ENCODE measurements at places on chromosomes 3 and 15. TPM values are rescaled to one million over a fixed set of nuclear protein-coding genes. Genes with fewer than 3 reads are reported as not detected.

- H3K27ac ChIP-seq = no peak overlapping the region
- H3K4me1 ChIP-seq = peaks cover 19% of the 10 kb centered on the region
- H3K27me3 ChIP-seq = no peaks in the 10 kb centered on the region
- no peak for DNase-seq
Observed at GRCh38 chr15:100682468-100682867, 80.1 kb downstream of the ASB7 start.

GRCh38 chr3:49674497-49674983 lies 389 bp downstream of the APEH start:
- no peaks in the 10 kb centered on the region for H3K27me3 ChIP-seq
- H3K4me1 ChIP-seq = no peaks in the 10 kb centered on the region
- DNase-seq = no peak
- H3K4me3 ChIP-seq = peak overlapping the region; percentile 84

GRCh38 chr3:45741742-45742460 lies 52.7 kb downstream of the SACM1L start:
- DNase-seq = no peak
- no peaks in the 10 kb centered on the region for H3K4me1 ChIP-seq
- no peaks in the 10 kb centered on the region for H3K27me3 ChIP-seq
- H3K27ac ChIP-seq = no peak overlapping the region
- H3K36me3 ChIP-seq = peaks cover 28% of the 10 kb centered on the region
- H3K4me3 ChIP-seq = no peak overlapping the region

- peak; percentile 64 for DNase-seq
- H3K27ac ChIP-seq = no peak overlapping the region
Observed at GRCh38 chr15:31974855-31975829, 55.2 kb upstream of the CHRNA7 start.

- H3K27me3 ChIP-seq = no peaks in the 10 kb centered on the region
- no peaks in the 10 kb centered on the region for H3K4me1 ChIP-seq
- H3K27ac ChIP-seq = no peak overlapping the region
- no peaks in the 10 kb centered on the region for H3K36me3 ChIP-seq
- no peak for DNase-seq
Observed at GRCh38 chr15:73239564-73240215, 129.1 kb downstream of the HCN4 start.

DNA sequence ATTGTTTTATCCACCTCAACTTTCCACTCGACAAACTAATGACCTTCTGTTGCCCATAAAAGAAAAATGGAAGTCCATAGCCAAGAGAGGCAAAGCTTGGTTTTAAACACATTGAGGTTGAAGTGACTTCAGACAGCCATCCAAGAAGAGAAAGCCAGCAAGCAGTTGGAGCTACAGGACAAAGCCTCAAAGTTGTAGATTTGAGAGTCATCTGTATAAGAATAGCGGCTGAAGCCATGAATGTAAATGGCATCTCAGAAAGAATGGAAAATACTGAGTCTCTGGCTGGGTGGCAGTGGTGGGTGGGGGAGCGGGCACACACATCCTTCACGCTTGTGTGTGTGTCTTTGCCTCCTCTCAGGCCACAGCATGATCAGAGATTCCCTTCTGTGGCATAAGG lies 124.1 kb upstream of the CHRM5 start:
- H3K36me3 ChIP-seq = peaks cover 40% of the 10 kb centered on the region
- H3K4me1 ChIP-seq = no peaks in the 10 kb centered on the region
- H3K4me3 ChIP-seq = no peak overlapping the region
- no peak overlapping the region for H3K27ac ChIP-seq

GRCh38 chr3:189975391-189975990 lies 145.2 kb downstream of the P3H2 start:
- H3K4me3 ChIP-seq = no peak overlapping the region
- H3K4me1 ChIP-seq = no peaks in the 10 kb centered on the region
- H3K27ac ChIP-seq = no peak overlapping the region

GRCh38 chr15:96648866-96649265 lies 318.4 kb downstream of the NR2F2 start:
- H3K36me3 ChIP-seq = no peaks in the 10 kb centered on the region
- H3K27me3 ChIP-seq = no peaks in the 10 kb centered on the region
- H3K4me3 ChIP-seq = no peak overlapping the region
- DNase-seq = no peak
- H3K27ac ChIP-seq = no peak overlapping the region

GRCh38 chr3:3666664-3667063 lies 132.6 kb upstream of the LRRN1 start:
- H3K4me1 ChIP-seq = peaks cover 19% of the 10 kb centered on the region

DNA sequence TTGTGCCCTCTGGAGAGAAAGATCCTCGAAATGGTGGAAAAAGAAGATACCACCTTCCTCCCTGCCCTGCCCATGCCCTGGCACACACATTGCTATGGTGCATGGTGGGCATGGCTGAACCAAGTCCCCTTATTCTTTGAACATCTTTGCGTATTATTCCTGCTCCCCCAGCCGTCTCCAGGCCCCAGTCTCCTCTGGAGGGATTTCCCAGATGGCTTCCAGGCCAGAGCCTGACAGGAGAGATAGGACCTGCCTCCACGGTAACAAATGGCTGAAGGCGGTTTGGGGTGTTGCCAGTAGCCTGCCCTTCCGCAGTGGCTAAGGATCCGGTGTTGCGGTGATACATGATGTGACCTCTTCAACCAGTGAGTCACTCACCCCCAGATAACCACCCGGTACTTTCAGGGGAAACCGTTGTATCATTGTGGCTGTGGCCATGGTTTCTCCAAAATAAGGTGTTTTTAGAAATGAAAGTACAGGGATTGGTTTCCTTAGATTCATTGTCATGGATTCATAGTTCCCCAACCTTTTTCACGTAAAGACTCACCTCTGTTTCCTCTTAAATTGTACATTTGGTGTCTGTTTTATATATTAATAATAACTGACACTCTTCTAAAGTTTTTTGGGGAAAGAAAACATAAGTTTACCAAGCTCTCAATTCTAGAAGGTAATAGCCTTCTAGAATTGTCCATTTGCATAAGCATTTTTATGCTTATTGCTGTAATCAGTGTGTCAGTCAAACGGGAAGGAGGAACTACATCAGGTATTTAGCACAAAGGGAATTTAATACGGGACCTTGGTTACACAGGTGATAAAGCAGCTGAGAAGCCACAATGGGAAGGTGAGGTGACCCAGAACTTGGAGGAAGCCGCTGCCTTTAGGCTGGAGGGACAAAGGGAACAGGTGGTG lies 25.9 kb downstream of the SMAD3 start:
- no peak overlapping the region for H3K4me3 ChIP-seq
- H3K27me3 ChIP-seq = no peaks in the 10 kb centered on the region
- peak overlapping the region; percentile 77 for H3K27ac ChIP-seq

GRCh38 chr15:65772930-65773329 lies 19.2 kb downstream of the DENND4A start:
- H3K27ac ChIP-seq = no peak overlapping the region
- H3K4me3 ChIP-seq = no peak overlapping the region
- H3K36me3 ChIP-seq = no peaks in the 10 kb centered on the region
- H3K27me3 ChIP-seq = no peaks in the 10 kb centered on the region

DNA sequence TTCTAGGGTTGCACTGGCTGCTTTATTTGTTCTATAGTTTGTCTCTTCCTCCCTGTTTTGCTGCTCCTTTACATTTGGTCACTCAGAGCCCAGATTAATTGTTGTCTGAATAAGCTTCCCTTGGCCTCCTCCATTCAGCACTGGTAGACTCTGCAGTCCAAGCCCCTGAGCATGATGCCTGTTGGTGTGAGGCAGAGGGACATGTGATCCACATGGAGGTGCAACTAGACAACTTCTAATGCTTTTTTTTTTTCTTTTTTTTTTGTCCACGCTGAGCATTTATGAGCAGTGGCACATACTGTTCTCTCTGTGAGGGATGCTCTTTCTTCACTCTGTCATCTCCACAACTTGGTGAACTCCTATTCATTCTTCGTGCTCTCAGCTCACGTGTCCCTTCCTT lies 167.3 kb upstream of the TBC1D5 start:
- no peak overlapping the region for H3K27ac ChIP-seq
- no peaks in the 10 kb centered on the region for H3K4me1 ChIP-seq
- H3K4me3 ChIP-seq = no peak overlapping the region
- DNase-seq = no peak
- no peaks in the 10 kb centered on the region for H3K27me3 ChIP-seq
- H3K36me3 ChIP-seq = no peaks in the 10 kb centered on the region

- no peaks in the 10 kb centered on the region for H3K36me3 ChIP-seq
- no peak overlapping the region for H3K27ac ChIP-seq
- DNase-seq = no peak
- H3K4me1 ChIP-seq = no peaks in the 10 kb centered on the region
- H3K4me3 ChIP-seq = peak overlapping the region; percentile 87
Observed at GRCh38 chr3:138833899-138834595, 681 bp downstream of the PIK3CB start.

DNA sequence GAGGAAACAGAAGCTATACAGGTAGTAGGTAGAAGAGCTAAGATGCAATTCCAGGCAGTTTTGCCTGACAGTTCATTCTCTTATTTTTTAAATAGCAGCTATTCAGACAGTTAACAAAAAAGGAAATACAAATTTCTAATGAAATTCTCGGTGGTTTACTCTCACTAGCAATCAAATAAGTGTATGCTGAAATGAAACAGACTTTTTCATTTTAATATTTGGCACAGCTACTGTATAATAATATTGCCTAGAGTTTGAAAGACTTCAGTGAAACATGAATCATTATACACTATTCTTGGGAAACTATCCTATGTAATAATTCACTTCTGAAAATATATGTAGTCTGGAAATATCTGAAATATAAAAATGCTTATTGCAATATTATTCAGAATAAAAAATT lies 463.2 kb upstream of the AGTR1 start:
- no peak overlapping the region for H3K4me3 ChIP-seq
- H3K4me1 ChIP-seq = no peaks in the 10 kb centered on the region
- DNase-seq = no peak
- no peaks in the 10 kb centered on the region for H3K27me3 ChIP-seq
- no peak overlapping the region for H3K27ac ChIP-seq
- H3K36me3 ChIP-seq = no peaks in the 10 kb centered on the region

DNA sequence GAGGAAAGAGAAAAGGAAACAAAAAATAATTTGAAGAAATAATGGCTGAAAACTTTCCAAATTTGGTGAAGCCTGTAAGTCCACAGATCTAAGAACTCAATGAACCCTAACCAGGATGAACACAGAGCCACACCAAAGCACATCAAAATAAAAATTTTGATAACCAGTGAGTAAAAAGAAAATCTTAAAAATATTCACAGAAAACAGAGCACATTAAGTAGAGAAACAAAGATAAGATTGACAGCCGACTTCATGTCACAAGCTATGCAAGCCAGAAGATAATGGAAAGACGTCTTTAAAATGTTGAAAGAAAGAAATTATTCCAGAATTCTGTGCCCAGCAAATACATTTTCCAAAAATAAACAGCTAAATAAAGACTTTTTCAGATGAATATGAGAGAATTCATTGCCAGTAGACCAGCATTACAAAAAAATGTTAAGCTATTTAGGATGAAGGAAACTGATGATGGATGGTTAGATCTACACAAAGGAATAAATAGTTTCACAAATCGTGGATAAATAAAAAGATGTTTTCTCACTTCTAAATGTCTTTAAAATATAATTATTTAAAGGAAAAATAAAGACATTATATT lies 140.2 kb upstream of the SKOR1 start:
- DNase-seq = peak; percentile 76
- 0 out of 2 replicates have a peak, but pooled peaks cover 4% of the 10 kb centered on the region for H3K4me1 ChIP-seq
- H3K36me3 ChIP-seq = no peaks in the 10 kb centered on the region
- no peak overlapping the region for H3K4me3 ChIP-seq
- H3K27me3 ChIP-seq = no peaks in the 10 kb centered on the region

DNA sequence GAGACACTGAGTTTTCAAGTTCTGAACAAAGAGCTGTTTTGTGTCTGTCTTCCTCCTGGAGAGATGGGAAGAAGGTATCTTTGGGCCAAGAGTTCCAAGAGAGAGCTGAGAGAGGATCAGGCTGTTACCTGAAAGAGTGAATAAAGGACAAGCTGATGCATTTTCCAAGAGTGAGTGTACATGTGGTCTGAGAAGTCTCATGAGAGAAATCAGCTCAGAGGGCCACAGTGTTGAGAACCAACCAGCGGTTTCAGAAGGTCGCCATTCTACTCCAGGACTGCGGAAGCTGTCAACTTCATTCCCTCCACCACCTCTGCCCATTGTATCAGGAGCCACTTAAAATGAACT lies 42.7 kb upstream of the PPP2R3A start:
- no peaks in the 10 kb centered on the region for H3K36me3 ChIP-seq
- no peaks in the 10 kb centered on the region for H3K4me1 ChIP-seq
- no peak overlapping the region for H3K4me3 ChIP-seq
- H3K27me3 ChIP-seq = no peaks in the 10 kb centered on the region

GRCh38 chr3:139694542-139694941 lies 16.8 kb upstream of the NMNAT3 start:
- H3K4me1 ChIP-seq = peaks cover 7% of the 10 kb centered on the region
- H3K27me3 ChIP-seq = no peaks in the 10 kb centered on the region
- DNase-seq = no peak

GRCh38 chr15:49038382-49038781 lies 7.9 kb downstream of the SECISBP2L start:
- no peak for DNase-seq
- H3K36me3 ChIP-seq = peaks cover 6% of the 10 kb centered on the region
- H3K27ac ChIP-seq = no peak overlapping the region
- H3K4me1 ChIP-seq = peaks cover 36% of the 10 kb centered on the region

- H3K27me3 ChIP-seq = no peaks in the 10 kb centered on the region
- no peak for DNase-seq
- peaks cover 76% of the 10 kb centered on the region for H3K36me3 ChIP-seq
- H3K4me3 ChIP-seq = no peak overlapping the region
Observed at GRCh38 chr3:28334552-28334951, 14.0 kb upstream of the ZCWPW2 start.

GRCh38 chr3:31696815-31697548 lies 164.3 kb downstream of the STT3B start:
- H3K27me3 ChIP-seq = no peaks in the 10 kb centered on the region
- no peaks in the 10 kb centered on the region for H3K4me1 ChIP-seq
- no peaks in the 10 kb centered on the region for H3K36me3 ChIP-seq
- no peak overlapping the region for H3K4me3 ChIP-seq

- no peaks in the 10 kb centered on the region for H3K27me3 ChIP-seq
- H3K4me1 ChIP-seq = peaks cover 27% of the 10 kb centered on the region
- DNase-seq = no peak
- no peaks in the 10 kb centered on the region for H3K36me3 ChIP-seq
Observed at GRCh38 chr3:144109944-144110343, 138.3 kb downstream of the DIPK2A start.

C3orf20 gene
- total RNA-seq = not detected

ZNF660 gene
- total RNA-seq = 8.3 TPM

CLRN1 gene
- not detected for total RNA-seq

CD200R1 gene
- 0.08 TPM for total RNA-seq

C2CD4A gene
- total RNA-seq = 0.04 TPM

TEX55 gene
- 0.10 TPM for total RNA-seq

SAMMSON gene
- total RNA-seq = not detected

RAB43 gene
- total RNA-seq = 2.5 TPM

GP5 gene
- total RNA-seq = not detected
